ENCODE measurements at places on chromosomes 5 and 9. TPM values are rescaled to one million over a fixed set of nuclear protein-coding genes. Genes with fewer than 3 reads are reported as not detected.

DNA sequence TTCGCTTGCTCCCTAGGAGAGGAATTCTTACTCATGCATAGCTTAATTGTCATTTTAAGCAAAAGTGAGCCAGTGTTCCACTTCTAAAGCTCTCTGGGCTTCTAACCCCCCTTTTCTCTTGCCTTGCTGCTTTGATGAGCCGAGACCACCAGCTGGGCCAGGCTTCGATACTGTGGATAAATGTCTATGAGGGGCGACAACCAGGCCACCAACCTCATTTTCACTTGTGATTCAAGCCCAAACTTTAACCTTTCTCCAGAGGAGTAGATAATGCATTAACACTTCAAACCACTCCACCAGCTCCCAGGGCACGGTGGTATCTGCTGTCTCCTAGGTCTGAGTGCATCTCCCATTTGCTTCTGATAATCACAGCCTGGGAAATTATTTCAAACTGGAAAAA lies 205.6 kb downstream of the PSAT1 start:
- H3K36me3 ChIP-seq, result no peaks in the 10 kb centered on the region
- no peak for DNase-seq
- no peak overlapping the region for H3K27ac ChIP-seq
- no peak overlapping the region for H3K4me3 ChIP-seq

TMEM252 gene
- total RNA-seq, result not detected

GRCh38 chr9:36935768-36936497 lies 98.1 kb downstream of the PAX5 start:
- H3K36me3 ChIP-seq, result no peaks in the 10 kb centered on the region
- H3K4me3 ChIP-seq, result no peak overlapping the region
- no peaks in the 10 kb centered on the region for H3K27me3 ChIP-seq
- no peaks in the 10 kb centered on the region for H3K4me1 ChIP-seq

GRCh38 chr5:16970826-16971225 lies 34.7 kb upstream of the MYO10 start:
- no peak for DNase-seq
- H3K4me1 ChIP-seq, result no peaks in the 10 kb centered on the region
- H3K27ac ChIP-seq, result no peak overlapping the region
- H3K4me3 ChIP-seq, result no peak overlapping the region

WDR38 gene
- not detected for total RNA-seq

PRUNE2 gene
- total RNA-seq, result 459 TPM

- no peaks in the 10 kb centered on the region for H3K27me3 ChIP-seq
- no peak overlapping the region for H3K4me3 ChIP-seq
- no peaks in the 10 kb centered on the region for H3K36me3 ChIP-seq
- H3K4me1 ChIP-seq, result no peaks in the 10 kb centered on the region
Measured at GRCh38 chr5:37578176-37578575, 199.1 kb downstream of the WDR70 start.

DNA sequence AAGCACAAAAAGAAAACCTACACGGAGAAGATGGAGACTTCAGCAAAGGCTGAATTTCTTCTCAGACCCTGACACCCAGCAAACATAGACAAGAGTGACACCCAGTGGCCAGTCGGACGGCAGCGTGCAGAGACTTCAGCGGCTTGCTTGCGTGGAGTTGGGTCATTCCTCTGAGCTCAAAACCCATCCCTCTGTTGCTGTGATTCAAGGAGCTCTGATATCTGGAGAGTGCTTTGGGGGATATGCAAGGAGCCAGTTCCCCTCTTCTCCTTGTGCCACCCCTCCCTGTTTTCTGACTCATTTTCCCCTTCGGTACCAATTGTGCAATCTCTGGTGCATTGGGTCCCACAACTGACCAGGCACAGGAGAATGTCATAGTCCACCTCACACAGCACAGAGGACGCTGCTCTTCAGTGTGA lies 27.5 kb downstream of the SH3TC2 start:
- H3K36me3 ChIP-seq, result no peaks in the 10 kb centered on the region
- H3K4me3 ChIP-seq, result no peak overlapping the region
- no peaks in the 10 kb centered on the region for H3K4me1 ChIP-seq

CNTNAP3B gene
- 52.0 TPM for total RNA-seq

- no peaks in the 10 kb centered on the region for H3K27me3 ChIP-seq
- no peak overlapping the region for H3K27ac ChIP-seq
- peaks cover 12% of the 10 kb centered on the region for H3K4me1 ChIP-seq
- no peak overlapping the region for H3K4me3 ChIP-seq
Measured at GRCh38 chr5:143334903-143335302, 68.6 kb downstream of the NR3C1 start.

- H3K27me3 ChIP-seq, result no peaks in the 10 kb centered on the region
- DNase-seq, result no peak
- no peak overlapping the region for H3K27ac ChIP-seq
- H3K4me3 ChIP-seq, result no peak overlapping the region
- H3K36me3 ChIP-seq, result no peaks in the 10 kb centered on the region
Measured at GRCh38 chr5:170538096-170538465, 34.3 kb downstream of the KCNIP1 start.

GRCh38 chr5:93161661-93162654 lies 419.1 kb downstream of the NR2F1-AS1 start:
- H3K27ac ChIP-seq, result peak overlapping the region; percentile 51
- H3K27me3 ChIP-seq, result no peaks in the 10 kb centered on the region
- no peaks in the 10 kb centered on the region for H3K4me1 ChIP-seq
- no peak overlapping the region for H3K4me3 ChIP-seq

DNA sequence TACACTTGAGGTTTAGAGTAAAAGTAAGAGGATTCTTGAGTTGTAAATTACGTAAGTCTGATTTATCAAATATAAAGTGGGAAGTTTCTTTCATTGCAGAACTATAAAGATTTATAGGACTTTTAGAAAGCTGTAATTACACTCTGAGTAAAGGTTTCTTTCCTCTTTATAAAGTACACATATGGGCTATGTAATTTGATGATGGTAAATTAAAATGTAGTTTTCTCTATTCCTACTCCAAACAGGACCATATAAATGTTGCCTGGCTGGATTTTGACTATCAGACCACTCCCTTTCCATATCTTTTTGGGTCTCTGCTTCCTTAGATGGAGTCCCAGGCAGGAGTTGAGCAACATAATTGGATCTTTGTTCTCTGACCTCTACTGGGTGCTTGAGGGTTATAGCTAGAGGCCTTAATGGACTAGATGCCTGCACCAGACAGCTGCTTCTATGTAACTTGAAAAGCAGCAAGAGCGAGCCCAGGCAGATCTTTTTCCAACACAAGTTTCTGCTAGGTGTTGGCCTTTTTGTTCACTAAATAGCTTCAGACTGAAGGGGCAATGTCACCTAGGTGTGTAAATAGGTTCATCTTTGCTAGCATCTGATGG lies 11.4 kb upstream of the TEX48 start:
- DNase-seq, result no peak
- no peak overlapping the region for H3K27ac ChIP-seq
- no peaks in the 10 kb centered on the region for H3K4me1 ChIP-seq
- no peak overlapping the region for H3K4me3 ChIP-seq

GRCh38 chr9:21803649-21804048 lies 1.2 kb downstream of the MTAP start:
- H3K4me1 ChIP-seq, result peaks cover 49% of the 10 kb centered on the region
- H3K27me3 ChIP-seq, result no peaks in the 10 kb centered on the region
- H3K27ac ChIP-seq, result peak overlapping the region; percentile 94
- no peak for DNase-seq
- H3K4me3 ChIP-seq, result peak overlapping the region; percentile 88

GRCh38 chr5:1400936-1401335 lies 44.3 kb downstream of the SLC6A3 start:
- no peaks in the 10 kb centered on the region for H3K27me3 ChIP-seq
- DNase-seq, result no peak
- no peak overlapping the region for H3K4me3 ChIP-seq
- no peak overlapping the region for H3K27ac ChIP-seq
- no peaks in the 10 kb centered on the region for H3K36me3 ChIP-seq

- H3K4me1 ChIP-seq, result no peaks in the 10 kb centered on the region
- H3K4me3 ChIP-seq, result no peak overlapping the region
- no peaks in the 10 kb centered on the region for H3K27me3 ChIP-seq
- no peak for DNase-seq
- no peaks in the 10 kb centered on the region for H3K36me3 ChIP-seq
Measured at GRCh38 chr5:123845356-123846100, 333.6 kb downstream of the CSNK1G3 start.

- peak overlapping the region; percentile 92 for H3K27ac ChIP-seq
- no peak for DNase-seq
- H3K4me3 ChIP-seq, result peak overlapping the region; percentile 97
- peaks cover 41% of the 10 kb centered on the region for H3K4me1 ChIP-seq
Measured at GRCh38 chr5:172004824-172005237, 1.6 kb downstream of the FBXW11 start.

GRCh38 chr9:113005777-113006176 lies 6.2 kb downstream of the ZNF883 start:
- no peak overlapping the region for H3K27ac ChIP-seq
- peaks cover 15% of the 10 kb centered on the region for H3K36me3 ChIP-seq
- H3K27me3 ChIP-seq, result no peaks in the 10 kb centered on the region
- no peak for DNase-seq

CAMK4 gene
- 3.0 TPM for total RNA-seq

DNA sequence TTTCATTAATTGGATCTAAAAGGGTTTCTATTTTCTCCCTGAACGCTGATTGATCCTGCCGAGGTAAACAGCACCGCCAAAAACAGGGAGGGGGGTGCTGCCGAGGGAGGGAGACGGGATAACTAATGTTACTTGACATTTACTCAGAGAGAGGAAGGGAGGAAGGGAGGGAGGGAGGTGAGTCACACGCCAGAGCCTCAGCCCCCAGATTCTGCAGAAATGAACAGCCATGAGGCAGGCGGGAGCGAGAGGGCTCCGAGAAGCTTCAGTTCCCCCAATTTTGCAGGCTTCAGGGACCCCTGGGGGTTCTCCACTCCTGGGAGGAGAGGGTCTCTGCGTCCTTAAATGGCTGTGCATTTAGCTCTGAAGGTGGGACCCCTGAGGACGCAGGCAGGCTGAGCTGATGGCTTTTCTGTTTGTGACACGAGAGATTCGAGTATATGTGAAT lies 59.1 kb upstream of the IER5L start:
- no peak for DNase-seq
- no peaks in the 10 kb centered on the region for H3K27me3 ChIP-seq
- no peak overlapping the region for H3K4me3 ChIP-seq
- no peaks in the 10 kb centered on the region for H3K36me3 ChIP-seq

CDX1 gene
- 0.71 TPM for total RNA-seq

DNA sequence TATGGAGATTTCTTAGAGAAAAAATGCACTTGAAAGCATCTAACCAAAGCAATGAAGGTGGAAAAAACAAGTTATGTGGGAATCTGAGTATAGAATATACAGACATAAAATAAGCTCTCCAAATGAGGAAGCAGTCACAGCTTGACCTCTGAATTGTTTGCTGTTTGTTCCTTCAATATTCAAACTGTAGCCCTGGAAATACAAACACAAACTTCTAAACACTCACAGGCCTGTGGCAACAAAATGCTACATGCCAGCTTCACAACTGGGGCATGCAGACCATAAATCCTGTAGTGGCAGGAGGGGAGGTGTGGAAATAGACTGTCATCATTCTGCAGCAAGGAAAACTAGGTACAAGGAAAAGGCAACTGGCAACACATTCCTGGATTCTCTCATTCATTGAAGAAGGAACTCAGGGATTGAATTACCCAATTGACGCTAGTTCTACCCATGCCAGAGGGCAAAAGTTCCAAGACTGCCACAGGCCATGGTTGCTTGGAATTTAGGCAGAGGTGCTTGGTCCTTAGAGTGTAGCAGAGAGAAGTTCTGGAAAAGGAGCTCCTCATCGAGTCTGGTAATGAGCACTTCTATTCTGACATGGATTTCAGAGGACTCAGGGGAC lies 349.6 kb downstream of the PDE4D start:
- no peaks in the 10 kb centered on the region for H3K36me3 ChIP-seq
- no peaks in the 10 kb centered on the region for H3K4me1 ChIP-seq
- H3K4me3 ChIP-seq, result no peak overlapping the region
- no peaks in the 10 kb centered on the region for H3K27me3 ChIP-seq
- H3K27ac ChIP-seq, result no peak overlapping the region
- DNase-seq, result no peak

DNA sequence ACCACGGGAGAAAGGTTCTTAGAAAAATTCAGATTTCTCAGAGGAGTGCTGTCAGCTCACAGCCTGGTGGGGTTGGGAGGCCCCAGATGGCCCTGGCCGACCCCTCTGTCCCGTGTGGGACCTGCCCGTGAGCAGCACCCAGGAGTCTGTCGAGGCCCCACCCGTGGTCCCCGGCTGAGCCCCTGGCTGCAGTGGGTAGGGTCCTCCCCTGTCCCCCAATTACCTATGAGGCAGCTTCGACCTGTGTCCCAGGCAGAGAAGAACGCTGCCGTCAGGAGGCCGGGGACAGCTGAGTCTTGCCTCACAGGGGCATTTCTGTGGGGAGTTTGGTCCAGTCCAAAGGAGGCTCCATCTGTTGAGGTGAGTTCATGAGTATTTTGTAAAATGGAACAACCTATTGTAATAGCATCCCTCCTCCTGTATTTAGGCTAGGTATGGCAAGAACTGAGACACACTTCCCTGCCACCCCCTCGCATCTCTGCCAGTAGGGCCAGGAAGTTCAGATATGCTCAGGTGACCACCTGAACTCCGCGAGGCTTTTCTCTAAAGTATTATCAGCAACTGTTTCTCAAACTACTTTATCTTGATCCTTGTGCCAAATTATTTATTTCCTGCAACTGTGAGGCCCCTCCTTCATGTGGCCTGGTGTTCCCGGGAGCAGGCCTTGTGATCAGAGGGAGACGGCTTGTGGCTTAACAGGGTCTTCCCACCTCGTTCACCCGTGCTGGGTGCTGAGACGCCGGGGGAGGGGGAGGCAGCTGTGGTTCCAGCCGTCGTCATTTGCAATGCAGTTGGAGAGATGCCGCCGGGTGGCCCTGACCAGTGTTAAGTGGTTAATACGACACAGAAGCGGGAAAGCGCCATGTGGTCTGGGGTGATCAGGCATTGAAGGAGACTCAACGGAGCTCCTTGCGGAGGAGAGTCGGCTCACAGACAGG lies 1.7 kb downstream of the AHRR start:
- H3K4me1 ChIP-seq, result peaks cover 26% of the 10 kb centered on the region
- no peak overlapping the region for H3K4me3 ChIP-seq
- DNase-seq, result no peak
- H3K27me3 ChIP-seq, result peaks cover 66% of the 10 kb centered on the region
- H3K36me3 ChIP-seq, result no peaks in the 10 kb centered on the region
- H3K27ac ChIP-seq, result no peak overlapping the region

DNA sequence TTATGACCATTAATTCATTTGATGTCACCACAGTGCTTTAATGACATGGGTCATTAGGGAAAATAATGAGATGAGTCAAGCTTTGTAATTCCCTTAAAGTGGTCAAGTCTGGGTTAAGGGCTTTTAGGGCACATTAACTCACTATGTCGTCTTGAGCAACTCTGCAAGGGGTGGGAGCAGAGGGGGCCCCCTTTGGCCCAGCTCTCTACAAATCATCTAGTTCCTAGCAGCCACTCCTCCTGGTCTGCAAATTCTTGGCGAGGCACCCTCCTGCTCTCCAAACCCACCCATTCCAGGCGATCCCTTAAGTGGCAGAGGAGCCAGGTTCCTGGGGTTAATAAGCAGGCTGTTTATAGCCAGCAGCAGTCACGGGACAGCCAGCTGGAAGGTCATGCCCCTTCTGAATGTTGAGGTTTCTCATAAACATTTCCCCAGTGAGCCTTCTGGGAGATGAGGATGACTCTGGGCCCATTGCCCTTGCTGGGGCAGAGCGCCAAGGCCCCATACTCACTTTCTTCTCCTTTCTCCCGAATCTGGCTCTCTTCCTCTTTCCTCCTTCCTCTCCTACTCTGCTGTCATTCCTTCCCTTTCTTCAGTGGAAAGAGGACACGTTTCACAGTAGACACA lies 14.3 kb upstream of the GPX3 start:
- H3K4me1 ChIP-seq, result peaks cover 43% of the 10 kb centered on the region
- no peaks in the 10 kb centered on the region for H3K27me3 ChIP-seq
- peak overlapping the region; percentile 81 for H3K27ac ChIP-seq
- no peak overlapping the region for H3K4me3 ChIP-seq
- no peaks in the 10 kb centered on the region for H3K36me3 ChIP-seq
- DNase-seq, result peak; percentile 98

GRCh38 chr5:82295144-82295543 lies 17.0 kb upstream of the RPS23 start:
- no peak for DNase-seq
- no peak overlapping the region for H3K4me3 ChIP-seq
- H3K4me1 ChIP-seq, result no peaks in the 10 kb centered on the region
- no peak overlapping the region for H3K27ac ChIP-seq
- no peaks in the 10 kb centered on the region for H3K27me3 ChIP-seq

Data from sigmoid colon (tissue), 7 donors.